ENCODE measurements at places on chromosomes 1 and 21. TPM values are rescaled to one million over a fixed set of nuclear protein-coding genes. Genes with fewer than 3 reads are reported as not detected.

ZNF683 gene
- total RNA-seq = not detected

KANK4 gene
- total RNA-seq = 0.78 TPM

TTC39A gene
- total RNA-seq = 3.5 TPM

DNAJC6 gene
- 9.4 TPM for total RNA-seq

GRCh38 chr1:101282314-101283038, 45.7 kb downstream of the S1PR1 start:
- no peak for DNase-seq

GRCh38 chr1:27044613-27045151, 32.0 kb upstream of the TENT5B start:
- peak; percentile 67 for DNase-seq

DNA sequence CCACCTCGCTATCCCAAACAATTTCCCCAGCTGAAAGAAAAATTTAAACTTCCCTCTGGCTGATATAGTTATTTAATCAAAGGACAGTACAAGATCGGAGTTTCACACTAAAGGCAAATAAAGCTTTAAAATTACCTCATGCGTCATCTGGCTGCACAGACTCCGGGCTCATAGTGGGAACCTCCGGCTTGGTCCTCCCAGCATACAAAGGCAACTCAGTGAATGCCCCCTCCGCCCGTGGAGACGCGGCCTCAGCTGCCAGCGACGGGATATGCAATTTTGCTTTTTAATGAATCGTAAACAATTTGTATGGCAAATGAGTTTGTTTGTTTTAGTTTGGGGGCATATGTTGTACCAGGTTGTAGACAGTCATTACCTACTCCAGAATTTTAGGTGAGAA, 214.6 kb upstream of the NFIA start:
- no peak for DNase-seq

DNA sequence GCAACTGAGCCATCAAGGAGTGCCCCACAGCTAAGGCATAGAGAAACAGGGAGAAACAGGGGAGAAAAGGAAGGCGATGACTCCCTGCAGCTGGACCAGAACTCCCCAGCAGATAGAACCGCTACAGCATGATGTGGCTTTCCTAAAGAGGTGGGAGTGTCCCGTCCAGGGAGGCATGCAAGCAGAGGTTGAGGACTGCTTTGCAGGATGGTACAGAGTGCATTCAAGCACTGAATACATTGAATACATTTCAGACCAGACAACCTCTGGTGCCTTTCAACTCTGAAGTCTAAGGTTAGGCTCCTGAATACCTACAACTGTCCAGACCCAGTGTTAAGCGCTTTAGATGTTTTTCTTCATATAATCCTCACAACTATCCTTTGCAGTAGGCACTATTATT, 13.3 kb downstream of the DLGAP3 start:
- DNase-seq = no peak

- DNase-seq = no peak
Measured at GRCh38 chr1:56068210-56068609, 511.2 kb downstream of the PLPP3 start.

DNA sequence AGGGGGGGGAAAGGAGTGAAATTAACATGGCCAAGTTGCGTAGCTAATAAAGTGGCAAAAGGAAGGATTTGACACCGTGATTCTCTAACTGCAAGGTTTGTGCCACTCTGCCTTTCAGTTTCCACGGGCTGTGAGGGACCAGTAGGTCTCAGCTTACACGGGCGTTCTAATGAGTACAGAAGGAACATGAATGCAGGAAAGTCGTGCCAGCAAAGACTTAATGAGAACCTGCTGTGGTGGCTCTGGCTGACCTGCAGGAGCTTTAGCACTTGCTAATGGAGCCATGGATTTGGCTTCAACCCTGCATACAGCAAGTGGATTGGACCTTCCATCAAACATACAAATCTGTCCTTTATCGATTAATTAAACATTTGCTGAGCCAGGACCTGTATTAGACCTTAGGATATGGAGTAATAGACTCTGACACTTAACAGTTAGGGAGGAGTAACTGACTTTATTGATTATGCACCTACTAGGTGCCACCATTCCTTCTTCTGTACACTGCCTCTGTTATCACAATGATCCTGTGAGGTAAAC, 15.1 kb upstream of the PITHD1 start:
- DNase-seq = no peak

DNA sequence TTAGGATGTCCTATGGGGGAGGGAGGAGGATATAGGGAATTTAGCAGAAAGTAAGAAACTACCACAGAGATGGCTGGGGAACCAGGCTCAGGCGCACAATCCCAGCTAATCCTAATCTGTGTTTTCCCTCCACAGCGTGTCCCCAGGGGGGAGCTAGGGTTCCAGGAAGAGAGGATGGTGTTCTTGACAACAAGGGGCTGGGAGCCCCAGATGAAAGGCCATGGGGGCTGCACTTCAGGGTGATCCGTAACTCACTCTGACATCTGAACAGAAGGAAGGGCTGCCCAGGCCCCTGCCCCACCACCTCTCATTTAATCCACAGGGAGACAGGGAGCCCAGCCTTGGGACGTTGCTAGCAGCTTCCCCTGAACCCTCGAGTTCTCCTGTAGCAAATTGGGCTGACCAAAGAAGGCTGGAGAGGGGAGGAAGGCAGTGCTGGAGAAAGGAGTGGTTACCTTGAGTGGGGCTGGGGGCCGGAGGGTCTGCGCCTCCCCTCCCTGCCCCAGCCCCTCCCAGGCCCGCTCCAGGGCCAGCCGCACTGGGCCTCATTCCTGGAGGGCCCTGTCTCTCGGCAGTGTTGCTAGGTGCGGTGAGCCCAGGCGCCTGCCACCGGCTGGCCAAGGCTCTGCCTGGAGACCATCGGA, 131.7 kb downstream of the TMEM53 start:
- no peak for DNase-seq

DNA sequence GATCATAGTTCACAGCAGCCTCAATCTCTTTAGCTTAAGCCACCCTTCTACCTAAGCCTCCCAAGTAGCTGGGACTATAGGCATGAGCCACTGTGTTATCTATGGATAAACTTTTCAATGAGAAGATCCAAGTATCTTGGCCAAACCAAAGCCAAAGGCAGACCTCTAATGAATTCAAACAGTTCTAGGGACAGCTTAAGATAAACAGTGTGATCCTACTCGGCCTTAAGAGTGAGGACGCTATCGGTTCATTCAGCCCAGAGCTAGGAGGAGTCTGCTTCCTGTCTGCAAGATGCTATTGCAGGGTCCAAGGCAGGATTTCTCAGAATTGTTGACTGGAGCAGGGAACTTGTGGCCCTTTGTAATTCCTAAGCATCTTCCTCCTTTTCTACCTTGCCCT, 368.7 kb downstream of the ST6GALNAC3 start:
- DNase-seq = no peak

DNA sequence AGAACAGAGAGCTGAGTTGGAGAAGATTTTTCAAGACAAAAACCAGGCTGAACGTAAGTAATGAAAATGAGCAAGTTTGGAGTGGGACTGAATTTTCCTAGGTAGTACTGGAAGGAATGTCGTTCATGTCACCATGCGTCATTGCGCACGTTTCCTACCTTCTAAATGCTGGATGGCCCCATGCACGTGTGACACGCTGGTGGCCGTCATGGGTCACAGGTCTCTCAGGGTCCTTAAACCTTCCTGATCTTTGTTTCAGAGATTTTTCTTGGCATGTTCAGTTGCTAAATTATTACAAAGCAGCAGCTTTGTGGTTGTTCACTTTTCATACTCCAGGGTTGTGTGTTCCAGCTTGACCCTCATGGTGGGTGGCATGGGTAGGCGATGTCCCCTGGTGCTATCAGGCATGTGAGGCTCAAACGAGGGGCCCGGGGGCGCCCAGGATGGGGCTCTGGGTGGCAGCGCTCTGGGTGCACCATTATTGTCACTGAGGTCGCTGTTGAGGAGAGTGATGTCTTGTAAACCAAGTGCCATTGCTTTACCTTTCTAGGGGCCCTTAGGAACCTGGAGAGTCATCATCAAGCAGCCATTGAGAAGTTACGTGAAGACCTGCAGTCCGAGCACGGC, 25.3 kb downstream of the PCNT start:
- no peak for DNase-seq

- no peak for DNase-seq
Measured at GRCh38 chr1:110067893-110068645, 2.4 kb downstream of the ALX3 start.

- DNase-seq = peak; percentile 2
Measured at GRCh38 chr1:152774875-152775274, at the start of gene LCE1F. Gene LCE1F (plus strand): TSS chr1:152775140. CDS start chr1:152776372, 1,232 bp downstream.

DNA sequence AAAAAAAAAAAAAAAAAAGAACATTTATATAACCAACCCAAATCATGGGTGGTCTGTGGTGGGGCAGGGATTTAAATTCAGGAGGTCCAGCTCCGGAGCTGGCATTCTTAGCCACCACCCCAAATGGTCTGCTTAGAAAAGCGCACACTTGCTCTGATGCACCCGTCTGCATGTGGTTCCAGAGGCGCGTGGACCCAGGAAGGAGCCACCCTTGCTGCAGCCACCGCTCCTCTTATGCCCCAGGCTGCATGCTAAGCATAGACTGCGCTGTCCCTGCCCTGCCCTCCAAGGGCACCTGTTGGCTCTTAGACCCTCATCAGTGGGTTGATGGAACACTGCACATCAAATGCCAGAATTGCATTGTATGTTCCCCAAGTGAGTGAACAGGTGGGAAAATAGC, 41.4 kb downstream of the ATP5PO start:
- no peak for DNase-seq

DNA sequence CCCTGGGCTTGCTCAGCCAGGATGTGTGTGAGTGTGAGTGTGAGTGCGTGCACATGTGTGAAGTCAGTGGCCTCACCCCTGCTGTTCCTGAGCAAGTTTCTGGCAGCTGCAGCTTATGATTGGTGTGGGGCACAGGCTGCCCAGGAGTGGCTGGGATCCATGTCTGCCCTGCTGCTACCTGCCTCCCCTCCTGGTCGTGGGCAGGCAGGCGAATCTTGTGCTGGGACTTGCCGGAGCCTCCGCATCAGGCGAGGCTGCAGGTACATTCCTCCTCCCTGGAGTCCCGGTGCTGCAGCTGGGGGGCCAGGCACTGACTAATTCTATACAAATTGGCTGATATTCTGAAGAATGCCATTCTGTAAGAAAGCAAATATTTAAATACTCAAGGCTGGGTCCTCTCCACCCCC, 85.6 kb upstream of the WNT4 start:
- DNase-seq = no peak

DNA sequence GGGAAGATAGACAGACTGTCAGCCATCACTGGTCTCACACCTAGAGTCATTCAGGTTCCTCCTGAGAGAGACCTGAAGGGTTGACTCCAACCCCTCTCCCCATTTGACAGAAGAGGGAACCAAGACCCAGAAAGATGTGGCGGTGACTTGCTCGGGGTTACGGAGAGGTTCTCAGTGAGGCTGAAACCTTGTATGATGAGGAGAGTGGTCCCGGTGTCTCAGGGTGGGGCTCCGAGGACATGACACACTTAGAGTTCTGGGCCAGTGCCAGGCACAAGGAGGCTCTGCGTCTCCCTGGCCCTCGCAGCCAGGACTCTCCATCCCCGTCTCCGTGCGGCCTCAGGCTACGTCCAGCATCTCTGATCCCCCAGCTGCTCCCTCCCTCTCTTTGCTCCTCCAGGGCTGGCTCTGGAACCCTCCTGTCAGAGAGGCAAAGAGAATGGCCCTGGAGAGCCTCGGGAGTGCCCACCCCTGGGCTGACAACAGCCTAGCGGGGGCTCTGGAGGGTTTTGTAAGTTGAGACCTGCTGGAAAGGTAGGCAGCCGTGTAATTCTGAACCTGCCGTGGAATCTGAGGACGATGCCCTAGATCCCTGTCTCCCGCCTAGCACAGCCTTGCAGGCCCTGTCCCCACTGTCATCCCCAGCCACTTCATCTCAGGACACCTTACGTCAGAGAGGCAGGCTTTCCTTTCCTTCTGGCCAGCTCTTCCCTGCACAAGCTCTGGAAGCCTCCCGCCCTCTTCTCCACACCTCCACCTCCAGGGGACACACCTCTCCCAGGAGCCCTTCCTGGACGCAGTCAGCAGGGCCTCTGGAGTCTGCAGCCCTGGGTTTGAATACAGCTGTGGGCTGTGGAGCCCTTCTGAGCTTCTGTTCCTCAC, 4.1 kb downstream of the EFHD2 start:
- no peak for DNase-seq

Data from H4 (cell line).